ENCODE measurements at places on chromosomes 5 and 9.
A peak's percentile ranks its signal among the peaks of the same experiment; 100 is the strongest.

DNA sequence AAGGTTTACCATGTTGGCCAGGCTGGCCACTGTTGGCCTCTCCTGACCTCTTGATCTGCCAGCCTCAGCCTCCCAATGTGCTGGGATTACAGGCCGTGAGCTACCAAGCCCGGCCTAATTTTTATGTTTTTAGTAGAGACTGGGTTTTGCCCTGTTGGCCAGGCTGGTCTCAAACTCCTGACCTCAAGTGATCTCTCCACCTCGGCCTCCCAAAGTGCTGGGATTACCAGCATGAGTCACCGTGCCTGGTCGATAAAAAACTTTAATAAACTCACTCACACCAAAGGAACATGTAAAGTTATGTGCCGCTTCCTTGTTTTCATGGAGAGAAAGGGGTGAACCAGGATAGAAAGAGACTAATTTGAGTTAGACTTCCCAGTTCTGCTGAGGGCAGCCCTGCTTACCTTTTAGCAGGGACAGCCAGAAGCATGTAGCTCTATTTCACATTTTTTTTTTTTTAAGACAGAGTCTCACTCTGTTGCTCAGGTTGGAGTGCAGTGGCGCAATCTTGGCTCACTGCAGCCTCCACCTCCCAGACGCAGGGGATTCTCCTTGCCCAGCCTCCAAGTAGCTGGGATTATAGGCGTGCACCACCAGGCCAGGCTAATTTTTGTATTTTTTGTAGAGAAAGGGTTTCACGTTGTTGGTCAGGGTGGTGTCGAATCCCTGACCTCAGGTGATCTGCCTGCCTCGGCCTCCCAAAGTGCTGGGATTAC, 11.4 kb upstream of the HAUS6 start:
- no peak for DNase-seq

- DNase-seq, result no peak
These were observed 36.4 kb downstream of the ATPSCKMT start for GRCh38 chr5:10213316-10213715.

DNA sequence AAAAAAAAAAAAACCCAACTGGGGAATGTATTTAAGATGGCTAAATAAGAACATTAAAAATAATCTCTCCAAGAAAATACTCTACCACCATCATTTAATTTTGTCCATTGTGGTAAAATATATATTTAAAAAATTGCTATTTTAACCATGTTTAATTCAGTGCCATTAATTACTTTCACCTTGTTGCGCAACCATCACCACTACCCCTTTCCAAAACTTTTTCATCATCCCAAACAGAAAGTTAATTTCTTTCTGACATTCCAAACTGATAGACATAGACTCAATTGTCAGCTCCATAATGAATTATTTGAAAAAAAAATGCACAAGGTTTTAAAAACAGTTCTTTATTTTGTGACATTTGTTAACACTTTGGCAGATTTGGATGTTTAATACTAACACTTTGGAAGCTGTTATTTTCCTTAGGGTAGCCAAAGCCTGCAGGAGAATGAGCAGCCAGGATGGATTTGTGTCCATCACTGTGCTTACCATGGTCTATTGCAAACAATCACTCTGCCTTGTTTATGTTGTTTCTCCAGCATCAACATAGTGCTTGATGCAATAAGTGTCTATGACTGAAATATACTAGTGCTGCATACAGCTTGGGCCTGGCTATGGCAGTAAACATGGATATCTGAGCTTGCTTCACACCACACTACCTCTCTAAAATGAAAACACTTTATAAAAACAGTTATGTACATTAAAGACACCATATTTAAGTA, 62.7 kb downstream of the HAPLN1 start:
- no peak for DNase-seq

DNA sequence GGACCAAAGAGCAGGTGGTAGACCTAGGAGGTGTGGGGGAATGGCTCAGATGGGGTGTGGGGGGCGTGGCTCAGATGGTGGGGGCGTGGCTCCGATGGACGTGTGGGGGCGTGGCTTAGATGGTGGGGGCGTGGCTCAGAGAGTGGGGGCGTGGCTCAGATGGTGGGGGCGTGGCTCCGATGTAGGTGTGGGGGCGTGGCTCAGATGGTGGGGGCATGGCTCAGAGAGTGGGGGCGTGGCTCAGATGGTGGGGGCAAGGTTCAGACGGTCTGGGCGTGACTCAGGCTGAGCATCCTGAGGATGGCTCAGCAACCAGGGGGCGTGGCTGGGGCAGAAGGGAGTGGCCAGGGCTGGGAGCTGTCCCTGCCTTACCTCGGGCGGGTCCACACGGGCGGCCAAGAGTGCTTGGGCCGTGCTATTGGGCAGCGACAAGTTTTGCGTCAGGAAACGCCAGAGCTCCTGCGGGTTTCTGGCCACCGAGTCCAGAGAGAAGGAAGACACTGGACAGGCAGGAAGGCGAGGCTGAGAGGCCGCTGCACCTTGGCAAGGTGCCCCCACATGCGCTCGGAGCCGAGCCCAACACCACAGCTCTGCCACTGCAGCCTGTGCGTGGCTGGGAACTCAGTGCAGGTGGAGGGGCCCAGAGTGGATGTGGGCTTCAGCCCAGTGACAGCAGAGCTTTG, 5.9 kb downstream of the ABCA2 start:
- no peak for DNase-seq

- DNase-seq, result peak; percentile 47
These were observed 11.2 kb upstream of the OLFM1 start for GRCh38 chr9:135076143-135076875.

- DNase-seq, result no peak
These were observed 14.3 kb downstream of the DOLPP1 start for GRCh38 chr9:129095170-129095667.

GRCh38 chr9:94156348-94157049, 72.2 kb downstream of the PTPDC1 start:
- no peak for DNase-seq

DNA sequence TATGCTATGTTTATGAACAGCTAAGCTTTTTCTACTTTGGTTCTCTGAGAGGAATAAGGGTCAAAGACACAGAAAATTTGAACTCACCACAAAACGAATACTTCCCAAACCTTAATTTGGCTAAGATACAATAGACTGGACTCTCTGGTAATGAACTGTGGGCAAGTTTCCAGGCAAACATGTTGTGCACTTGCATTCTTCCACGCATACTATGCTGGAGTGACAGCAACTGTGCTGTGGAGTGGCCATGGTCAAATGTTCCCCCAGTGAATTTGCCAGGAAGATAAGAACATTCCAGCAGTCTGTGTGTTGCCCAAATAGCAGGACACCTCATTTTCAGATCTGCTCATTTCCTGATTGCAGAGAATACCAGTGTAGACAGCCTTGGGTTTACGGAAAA, 275.3 kb upstream of the IL12B start:
- no peak for DNase-seq

DNA sequence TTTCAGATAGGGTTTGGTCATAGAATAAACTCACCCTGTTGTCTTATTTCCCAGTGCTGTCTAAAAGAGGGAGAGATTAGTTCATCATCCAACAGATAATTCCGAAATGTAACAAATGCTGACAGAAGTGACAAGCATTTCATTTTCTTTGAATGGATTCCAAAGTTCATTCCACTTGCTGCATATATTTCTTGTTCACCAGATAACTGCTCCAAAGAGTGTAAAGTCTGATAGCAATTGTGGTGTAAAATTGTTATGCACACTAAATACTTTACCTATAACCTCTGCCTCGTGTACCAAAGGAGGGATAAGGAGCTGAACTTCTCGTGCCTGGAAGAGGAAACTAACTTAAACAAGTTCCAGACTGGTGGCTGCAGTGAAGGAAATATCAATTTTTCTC, 290.0 kb upstream of the ADAMTSL1 start:
- no peak for DNase-seq

GRCh38 chr9:104934691-104935500, 6.9 kb upstream of the ABCA1 start:
- no peak for DNase-seq

DNA sequence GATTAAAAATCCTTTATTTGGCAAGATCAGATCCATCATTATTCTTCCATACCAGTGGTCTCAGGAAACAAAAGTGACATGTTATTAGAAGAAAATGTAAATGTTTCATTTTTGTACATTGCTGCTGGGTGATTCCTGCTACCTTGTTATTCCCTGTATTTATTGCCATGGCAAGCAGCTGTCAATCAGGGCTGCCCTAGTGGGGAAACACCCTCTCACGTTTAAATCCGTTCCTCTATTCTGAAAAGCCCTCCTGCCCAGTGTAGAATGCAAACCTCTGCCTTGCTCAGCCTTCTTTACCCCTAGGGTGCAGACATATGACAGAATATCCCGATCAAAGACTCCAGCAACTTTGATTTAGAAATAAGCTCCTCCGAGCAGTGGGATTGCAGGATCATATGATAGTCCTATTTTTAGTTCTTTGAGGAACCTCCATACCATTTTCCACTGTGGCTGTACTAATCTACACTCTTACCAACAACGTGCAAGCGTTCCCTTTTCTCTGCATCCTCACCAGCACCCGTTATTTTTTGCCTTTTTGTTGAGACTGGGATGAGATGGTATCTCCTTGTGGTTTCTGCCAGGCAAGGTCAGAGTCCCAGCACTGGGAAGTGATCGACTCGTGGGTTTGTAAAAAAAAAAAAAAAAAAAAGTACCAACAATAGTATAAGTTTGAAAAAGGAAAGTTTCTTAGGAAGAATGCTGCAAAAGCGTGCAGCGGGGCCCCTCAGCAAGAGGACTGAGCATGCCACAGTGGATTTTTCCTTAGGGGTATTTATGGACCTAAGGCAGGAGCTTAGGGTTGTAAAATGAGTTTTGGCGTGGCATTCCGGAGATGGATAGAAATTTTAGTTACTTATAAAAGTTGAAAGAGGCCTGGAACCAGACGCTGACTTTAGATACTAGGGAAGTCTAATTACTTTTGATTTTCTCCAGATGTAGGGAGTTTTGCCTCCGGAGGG, 66.7 kb downstream of the HRH2 start:
- DNase-seq, result no peak
